Hair follicle dermal papilla cell (primary cell): ENCODE measurements at places on chromosomes 5 and 9. TPM values are rescaled to one million over a fixed set of nuclear protein-coding genes. Genes with fewer than 3 reads are reported as not detected.

Gene SNCAIP
- total RNA-seq: 0.61 and 0.65 TPM in 2 replicates

Gene GALNT12
- total RNA-seq: 0.61 and 1.3 TPM in 2 replicates

Gene EFCAB9
- not detected in 2 replicates for total RNA-seq

Gene LSM11
- 2.4 and 3.1 TPM in 2 replicates for total RNA-seq

Gene PRRC1
- 78.1 and 101 TPM in 2 replicates for total RNA-seq

Gene PRLR
- 0.49 and 3.2 TPM in 2 replicates for total RNA-seq

Gene ITK
- total RNA-seq: not detected in 2 replicates

Gene C9orf50
- total RNA-seq: 0.61 TPM in 1 of 2 replicates, not detected in the other

Gene LCN2
- total RNA-seq: 0.32 TPM in 1 of 2 replicates, not detected in the other

Gene SPATA31A3
- not detected in 2 replicates for total RNA-seq

Gene CNTLN
- total RNA-seq: 14.5 and 17.0 TPM in 2 replicates

Gene NMUR2
- total RNA-seq: not detected in 2 replicates

Gene SPATA31C1
- not detected in 2 replicates for total RNA-seq
